ENCODE measurements at places on chromosomes 1 and 21. TPM values are rescaled to one million over a fixed set of nuclear protein-coding genes. Genes with fewer than 3 reads are reported as not detected.

DNA sequence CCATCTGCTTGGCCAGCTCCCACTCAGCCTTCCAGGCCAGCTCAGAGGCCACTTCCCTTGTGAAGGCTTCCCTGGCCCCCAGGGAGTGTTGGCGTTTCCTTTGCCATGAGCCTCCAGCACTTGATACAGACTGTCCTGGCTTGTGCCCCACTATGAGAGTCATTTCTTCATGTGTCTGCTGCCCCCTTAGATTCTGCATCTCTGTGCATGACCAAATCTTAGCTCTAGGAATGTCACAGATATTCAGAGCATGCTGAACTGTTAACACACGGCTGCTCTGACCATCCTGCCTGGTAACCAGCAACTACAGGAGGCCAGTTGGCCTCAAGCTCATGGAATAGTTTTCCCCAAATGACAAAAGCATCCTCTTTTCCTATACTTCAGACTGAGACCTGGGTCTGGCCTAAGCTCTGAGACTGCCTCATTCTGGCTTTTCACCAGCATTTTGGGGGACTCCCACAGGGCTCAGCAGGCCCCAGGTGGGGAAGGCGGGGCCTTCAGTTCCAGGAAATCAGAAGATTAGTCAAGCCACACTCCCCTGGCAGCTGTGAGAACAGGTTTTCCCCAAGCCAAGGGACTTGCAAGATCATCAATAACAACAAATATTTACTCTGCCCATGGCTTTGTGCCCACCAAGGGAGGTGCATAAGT lies 182.6 kb upstream of the EDN2 start:
- no peak for DNase-seq

GRCh38 chr1:28062806-28063205 lies 25.6 kb downstream of the EYA3 start:
- DNase-seq: no peak

DNA sequence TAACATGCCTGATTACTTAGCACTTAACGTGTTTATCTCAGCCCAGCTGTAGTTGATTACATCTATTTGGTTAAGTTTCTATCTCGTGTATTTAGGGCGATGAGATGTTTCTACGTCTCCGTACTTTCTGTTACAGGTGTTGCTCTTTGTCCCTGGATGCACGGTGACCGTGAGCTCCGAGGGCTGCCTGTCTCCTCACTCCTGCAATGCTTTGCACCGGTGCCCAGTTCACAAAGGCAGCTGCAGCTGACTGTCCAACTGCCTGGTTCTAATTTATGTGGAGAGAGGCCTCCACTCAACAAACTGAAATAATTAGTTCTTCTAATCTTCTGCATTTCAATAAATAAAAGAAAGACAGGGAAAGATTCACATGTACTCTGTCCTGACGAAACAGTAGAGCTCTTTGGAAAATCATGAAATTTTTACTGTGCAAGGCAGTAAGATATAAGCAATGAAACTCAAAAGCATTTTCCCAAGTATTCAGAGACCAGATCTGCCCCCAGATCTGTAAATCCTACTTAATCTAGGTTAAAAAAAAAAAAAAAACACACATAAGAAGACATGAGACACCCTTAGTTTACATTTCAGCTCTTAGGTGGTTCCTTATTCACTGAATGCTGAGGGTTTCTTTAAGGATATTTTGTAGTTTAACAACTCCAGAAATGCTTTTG lies 108.2 kb downstream of the TGFBR3 start:
- DNase-seq: no peak

- no peak for DNase-seq
Measured at GRCh38 chr1:247576514-247576913, 11.6 kb upstream of the OR2G2 start.

DNA sequence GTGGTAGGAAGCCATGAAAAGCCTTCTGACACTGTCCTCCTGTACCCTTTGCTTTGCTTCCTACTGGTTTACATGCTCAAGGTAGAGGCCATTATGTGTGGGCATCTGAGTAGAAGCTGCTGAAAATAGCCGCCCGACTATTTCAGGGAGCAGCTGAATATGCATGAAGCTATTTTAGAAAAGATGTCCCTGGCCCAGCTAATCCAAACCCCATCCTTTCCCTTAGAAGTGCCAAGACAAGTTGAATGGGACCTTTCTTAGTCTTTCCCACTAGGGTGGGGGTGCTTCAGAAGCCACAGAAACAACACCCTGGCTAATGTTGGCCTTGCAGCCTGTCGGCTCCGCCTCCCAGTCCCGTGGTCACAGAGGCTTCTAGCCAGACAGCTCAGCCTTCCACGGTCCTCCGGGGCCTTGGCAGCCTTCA lies 205.1 kb upstream of the EDN2 start:
- peak; percentile 50 for DNase-seq

DNA sequence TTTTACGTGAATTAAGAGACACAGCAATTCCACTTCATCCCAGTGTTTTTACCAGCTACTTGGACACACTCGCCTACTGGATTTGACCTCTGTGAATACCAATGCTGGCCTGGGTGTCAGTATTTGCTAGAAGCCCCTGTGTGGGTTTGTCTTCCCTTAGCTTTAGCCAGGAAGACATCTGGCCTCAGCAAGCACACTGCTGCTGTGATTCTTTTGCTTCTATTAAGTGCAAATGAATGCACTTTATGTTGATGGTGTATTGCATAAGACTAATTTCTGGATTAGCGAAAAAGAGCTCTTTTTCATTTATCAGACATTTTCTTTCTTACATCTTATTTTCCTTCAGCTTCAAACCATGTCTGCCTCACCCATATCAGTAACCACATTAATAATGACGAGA lies 140.0 kb downstream of the CHRM3 start:
- DNase-seq: no peak

- DNase-seq: no peak
Measured at GRCh38 chr21:38758501-38759214, 47.1 kb upstream of the ETS2 start.

- DNase-seq: no peak
Measured at GRCh38 chr1:206709772-206710459, 25.2 kb downstream of the MAPKAPK2 start.

- DNase-seq: peak; percentile 48
Measured at GRCh38 chr1:155006601-155007101, 4.0 kb downstream of the ZBTB7B start.

GRCh38 chr1:1597275-1597930 lies 2.5 kb downstream of the FNDC10 start:
- peak; percentile 39 for DNase-seq

- DNase-seq: no peak
Measured at GRCh38 chr21:42013376-42013775, 3.2 kb upstream of the ZBTB21 start.

DNA sequence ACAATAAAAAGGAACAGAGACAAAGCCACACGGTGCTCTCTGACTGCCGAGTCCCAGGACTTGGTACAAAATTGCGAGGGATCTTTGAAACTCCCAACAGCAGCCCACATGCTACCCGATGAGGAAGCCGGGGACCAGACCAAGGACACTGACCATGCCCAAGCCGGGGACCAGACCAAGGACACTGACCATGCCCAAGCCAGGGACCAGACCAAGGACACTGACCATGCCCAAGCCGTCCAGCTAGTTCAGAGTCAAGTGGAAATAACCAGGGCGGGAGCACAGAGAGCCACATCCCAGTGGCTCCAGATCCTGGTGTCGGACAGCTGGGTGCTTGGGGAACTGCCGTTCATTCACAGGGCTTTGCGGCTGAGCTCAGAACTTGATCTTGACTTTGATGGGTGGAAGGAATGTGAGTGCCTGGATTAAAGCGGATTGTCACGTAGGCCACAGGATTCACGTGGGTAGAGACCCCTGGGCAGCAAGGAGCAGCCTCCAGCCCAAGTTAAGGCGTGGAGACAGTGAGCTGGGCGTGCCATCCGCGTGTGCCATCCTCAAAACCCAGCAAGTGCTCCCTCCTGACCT lies 16.5 kb upstream of the TRAPPC10 start:
- DNase-seq: peak; percentile 30

DNA sequence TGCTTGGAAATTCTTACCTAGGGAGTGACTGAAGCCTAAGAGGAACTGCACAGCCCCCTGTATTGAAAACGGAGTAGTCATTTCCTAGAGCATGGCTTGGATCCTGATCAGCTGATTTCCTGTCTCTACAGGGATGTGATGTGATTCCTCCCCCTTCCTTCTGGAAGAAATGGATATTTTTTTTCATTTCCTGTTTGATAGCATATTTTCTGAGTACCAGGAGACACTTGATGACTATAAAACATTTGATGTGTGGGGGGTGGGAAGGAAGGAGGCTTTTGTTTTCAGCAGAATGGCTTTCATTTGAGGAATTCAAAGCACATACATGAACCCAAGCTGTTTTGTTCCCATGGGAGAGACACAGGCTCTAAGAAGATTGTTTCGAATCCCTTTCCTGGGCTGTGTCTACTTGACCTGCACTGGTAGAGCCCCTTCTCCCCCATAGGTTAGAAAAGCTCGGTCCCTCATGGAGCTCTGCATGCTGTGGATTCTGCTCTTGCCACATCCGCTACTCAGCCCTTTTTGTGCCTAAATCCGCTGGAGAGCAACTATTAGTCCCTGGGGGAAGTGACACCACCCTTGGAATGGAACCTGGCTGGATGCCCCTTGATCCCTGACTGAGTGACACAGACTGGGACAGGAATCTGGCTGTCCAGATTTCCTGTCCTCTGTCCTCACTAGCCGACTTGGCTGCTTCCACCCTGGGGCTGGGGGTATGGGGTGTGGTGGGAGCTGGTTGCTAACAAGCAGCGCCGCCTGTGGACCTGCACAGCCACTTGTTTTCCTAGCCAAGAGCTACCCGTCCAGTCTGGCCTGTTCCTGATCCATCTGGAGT lies 71.8 kb upstream of the MACF1 start:
- peak; percentile 79 for DNase-seq

DNA sequence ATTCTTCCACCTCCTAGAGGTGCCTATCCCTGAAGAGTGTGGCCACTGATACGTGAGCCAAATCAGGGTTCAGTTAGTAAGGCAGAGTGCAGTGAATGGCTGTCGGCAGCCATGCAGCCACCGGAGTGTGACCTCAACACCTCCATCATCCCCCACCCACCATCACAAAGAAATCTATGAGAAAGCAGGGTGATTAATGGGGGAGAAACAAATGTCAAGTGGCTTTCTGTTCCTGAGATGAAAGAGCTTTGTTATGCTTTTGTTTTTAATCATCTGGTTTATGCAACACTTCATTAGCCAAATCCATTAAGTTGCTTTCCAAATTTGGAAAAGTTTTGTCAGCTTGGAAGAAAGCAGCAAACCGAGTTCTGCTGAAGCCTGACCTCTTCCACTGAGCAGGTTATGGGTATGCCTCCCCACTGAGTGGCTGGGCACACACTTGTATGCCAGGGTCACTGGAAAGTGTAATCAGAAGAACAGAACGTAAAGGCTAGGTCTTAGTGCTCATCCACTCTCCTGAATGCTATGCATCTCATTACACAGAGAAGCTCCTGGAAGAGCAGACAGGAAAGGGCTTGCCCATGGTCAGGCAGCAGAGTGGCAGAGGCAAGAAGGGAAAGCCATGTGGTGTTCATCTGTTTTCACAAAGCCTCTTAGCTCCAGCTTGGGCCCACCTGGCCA lies 57.1 kb upstream of the ATP1B1 start:
- DNase-seq: no peak

DNA sequence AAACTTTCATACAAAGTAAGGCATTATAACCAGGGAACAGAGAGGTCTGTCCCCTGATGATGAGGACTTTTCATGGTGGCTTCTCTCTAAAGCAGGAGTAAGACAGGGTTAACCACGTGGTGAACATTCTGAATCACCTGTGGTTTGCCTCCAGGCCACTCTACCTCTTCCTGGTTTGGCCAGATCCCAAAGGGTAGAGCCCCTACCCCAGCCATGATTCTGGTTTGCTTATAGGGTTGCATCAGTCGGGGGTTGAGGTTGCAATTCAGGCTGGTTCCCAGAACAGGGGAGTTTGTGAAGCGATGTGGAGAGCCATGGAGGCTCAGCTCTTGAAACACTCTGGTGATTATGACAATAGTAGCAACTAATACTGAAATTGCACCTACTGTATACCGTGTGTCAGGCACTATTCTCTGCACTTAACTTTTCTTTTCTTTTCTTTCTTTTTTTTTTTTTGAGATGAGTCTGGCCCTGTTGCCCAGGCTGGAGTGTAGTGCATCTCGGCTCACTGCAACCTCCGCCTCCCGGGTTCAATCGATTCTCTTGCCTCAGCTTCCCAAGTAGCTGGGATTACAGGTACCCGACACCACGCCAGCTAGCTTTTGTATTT lies 8.3 kb downstream of the CNR2 start:
- DNase-seq: no peak

DNA sequence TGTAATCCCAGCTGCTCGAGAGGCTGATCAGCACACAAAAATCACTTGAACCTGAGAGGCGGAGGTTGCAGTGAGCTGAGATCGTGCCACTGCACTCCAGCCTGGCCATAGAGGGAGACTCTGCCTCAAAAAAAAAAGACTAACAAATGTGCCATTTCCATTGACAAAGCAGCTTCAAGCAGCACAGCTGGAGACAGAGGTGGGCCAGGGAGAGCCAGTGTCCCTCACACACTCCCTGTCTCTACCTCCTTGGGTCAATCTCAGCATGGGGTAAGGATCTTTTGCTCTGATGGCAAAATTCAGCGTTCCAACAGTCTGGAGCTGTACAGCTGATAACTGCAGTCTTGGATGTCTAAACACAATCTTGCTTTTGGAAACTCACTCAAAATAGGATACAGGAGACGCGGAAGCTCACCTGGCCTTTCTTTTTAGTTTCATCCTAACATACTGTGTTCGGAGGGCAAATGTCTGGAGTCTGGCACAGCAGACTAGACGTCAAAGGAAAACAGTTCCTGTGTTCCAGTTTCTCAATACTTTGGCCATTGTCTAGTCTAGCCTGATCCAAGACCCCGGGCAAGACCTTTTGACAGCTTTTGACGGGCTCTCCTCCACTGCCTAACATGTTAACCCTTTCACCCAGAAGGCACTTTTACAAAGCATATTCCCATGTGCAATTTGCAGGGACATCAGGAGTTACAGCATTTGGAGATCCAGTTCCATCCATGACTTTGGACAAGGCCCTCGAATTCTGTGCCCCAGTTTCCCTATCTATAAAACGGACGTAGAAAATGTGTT lies 2.9 kb downstream of the RCC2 start:
- no peak for DNase-seq

DNA sequence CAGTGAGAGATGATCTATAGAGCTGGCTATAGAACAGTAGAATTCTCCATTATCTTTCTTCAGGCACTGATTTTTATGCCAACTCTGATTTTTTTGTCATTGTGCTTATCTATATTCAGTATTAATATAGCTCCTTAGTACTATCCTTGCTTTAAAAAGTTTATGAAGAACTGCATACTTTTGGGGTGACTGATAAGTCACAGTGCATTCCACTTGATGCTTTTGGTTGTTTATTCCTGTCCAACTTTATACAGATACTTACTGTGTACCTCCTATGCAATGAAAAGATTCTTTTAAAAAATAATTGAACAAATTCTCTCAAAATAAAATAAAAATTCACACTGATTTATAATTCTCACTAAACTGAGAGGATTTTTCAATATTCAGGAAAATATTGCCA lies 71.6 kb downstream of the COL24A1 start:
- DNase-seq: no peak

The S100A5 gene
- not detected for total RNA-seq

The LHX8 gene
- not detected for total RNA-seq

The ITPKB gene
- total RNA-seq: 21.2 TPM

The GBP5 gene
- total RNA-seq: 1.7 TPM

The HEYL gene
- 16.9 TPM for total RNA-seq

The CD52 gene
- total RNA-seq: 4.4 TPM

The ADAMTS5 gene
- total RNA-seq: 4.0 TPM

All from Right ventricle myocardium superior (tissue), 1 donor.